ENCODE measurements at places on chromosomes 1 and 21.

DNA sequence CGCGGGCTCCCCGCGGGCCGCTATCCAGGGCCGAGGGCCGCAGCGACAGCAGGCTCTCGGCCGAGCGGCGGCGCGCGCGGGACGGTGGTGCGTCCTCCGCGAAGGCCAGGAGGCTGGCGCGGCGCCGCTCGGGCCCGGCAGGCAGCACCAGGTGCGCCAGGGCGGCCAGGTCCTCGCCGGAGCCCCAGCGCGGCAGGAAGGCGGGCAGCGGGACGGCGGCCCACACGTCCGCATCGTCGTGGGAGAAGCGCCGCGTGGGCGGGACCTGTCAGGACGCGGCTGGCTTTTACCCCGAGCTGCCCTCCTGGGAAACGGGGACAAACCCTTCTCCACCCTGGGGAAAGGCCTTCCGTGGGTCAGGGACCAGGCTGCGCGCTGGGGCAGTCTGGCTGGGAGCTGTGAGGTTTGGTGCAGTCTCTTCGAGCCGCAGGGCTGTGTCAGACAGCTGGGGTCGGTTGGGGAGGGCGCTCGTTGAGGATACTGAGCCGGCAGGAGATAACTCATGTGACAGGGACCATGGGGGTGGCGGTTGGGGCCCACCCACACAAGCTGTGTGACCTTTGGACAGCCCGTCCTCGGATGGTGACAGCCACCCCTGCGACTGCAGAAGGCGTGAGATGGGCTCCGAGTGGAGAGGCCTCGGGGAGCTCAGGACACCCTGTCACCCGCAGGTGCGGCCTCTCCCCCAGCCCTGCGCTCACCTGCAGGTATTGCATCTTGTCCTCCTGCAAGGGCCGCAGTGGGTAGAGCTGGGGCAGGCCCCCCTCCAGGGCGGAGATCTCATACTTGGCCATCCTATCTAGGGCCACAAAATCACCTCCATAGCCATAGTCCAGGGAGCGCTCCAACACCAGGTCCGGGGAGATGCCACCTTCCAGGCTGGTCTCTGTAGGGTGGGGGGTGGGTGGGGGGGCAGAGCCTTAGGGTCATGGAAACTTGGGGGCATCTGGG lies 6.0 kb downstream of the HES3 start:
- no peak for DNase-seq

DNA sequence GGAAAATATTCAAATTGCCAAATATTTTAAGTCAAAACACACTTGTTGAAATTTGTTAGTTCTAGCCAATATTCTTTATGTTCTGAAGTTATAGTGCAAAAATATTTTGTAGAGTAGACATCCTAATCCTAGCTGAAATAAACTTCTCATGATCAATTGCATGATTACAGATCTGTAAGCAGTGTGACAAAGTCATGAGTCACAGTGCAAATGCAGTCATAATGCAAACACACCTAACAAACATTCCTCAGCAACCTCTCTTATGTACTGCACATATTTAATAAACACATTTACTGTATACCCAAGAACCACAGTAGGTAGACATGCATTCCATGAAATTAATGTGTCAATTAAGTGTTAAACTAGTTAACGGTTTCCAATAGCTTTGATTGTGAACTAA lies 1857.4 kb downstream of the NCAM2 start:
- DNase-seq, result no peak

DNA sequence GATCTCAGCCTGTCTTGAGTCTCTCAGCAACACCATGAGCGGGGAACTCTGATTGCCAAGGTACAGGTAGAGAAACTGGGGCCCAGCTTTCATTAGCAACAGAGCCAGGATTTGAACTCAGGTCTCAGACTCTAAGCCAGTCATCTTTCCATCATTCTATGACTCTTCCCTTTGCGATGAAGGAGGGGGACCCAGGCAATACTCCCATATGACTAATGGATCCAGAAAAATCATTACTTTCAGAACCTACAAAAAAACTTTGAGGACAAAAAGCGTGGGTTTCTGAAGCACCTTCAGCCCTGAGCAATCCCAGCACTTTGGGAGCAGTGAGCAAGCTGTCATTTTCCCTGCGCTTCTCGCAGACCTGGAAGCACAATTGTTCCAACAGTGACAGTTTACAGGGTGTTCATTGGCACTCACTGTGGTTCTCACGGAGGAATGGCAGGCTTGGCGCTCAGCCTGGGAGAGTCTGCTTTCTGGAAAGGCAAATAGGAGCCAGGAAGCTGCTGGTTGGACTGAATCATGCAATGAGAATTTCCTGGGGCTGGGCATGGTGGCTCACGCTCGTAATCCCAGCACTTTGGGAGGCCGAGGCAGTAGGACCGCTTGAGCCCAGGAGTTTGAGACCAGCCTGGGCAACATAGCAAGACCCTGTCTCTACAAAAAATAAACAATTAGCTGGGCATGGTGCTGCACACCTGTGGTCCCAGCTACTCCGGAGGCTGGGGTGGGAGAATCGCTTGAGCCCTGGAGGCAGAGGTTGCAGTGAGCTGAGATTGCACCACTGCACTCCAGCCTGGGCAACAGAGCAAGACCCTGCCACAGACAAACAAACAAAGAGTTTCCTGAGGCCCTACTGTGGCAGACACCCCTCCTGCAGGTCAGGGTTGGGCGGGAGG lies 40.1 kb downstream of the SLC2A7 start:
- DNase-seq, result no peak

DNA sequence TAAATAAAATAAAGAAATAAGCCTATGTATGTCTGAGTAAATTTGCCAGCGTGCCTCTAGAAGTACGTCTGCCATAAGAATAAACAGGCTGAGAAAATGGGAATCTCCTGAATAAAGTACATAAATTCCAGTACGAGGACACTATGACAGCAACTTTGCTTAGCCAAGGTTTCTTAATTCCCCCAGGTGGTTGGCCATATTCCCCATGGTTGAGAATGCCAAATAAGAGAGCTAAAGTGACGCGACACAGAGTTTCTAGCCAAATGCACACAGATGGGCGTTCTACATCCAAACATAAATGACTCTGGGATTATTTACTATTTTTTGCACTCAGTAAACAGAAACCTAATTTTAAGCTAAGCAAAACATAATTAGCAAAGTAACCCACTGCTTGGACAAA lies 19.5 kb downstream of the KCNH1 start:
- DNase-seq, result no peak

GRCh38 chr21:29939104-29939923 lies 482 bp downstream of the GRIK1 start:
- peak; percentile 51 for DNase-seq

DNA sequence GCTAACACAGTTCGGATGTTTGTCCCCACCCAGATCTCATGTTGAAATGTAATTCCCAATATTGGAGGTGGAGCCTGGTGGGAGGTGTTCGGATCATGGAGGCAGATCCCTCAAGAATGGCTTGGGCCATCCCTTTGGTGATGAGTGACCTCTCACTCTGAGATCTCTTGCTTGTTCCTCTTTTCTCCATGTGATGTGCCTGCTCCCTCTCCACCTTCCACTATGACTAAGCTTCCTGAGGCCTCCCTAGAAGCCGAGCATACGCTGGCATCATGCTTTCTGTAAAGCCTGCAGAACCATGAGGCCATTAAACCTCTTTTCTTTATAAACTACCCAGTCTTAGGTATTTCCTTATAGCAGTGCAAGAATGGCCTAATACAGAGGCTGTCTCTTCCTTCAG lies 8.1 kb upstream of the PLA2G5 start:
- no peak for DNase-seq
